Dorsolateral prefrontal cortex (tissue), 122 donors: ENCODE measurements at places on chromosomes 4 and X. TPM values are rescaled to one million over a fixed set of nuclear protein-coding genes. Genes with fewer than 3 reads are reported as not detected.

The ITIH6 gene
- not detected for total RNA-seq

- no peak for DNase-seq
Measured at GRCh38 chrX:12970691-12971202, 4.2 kb upstream of the TMSB4X start.

The USP17L19 gene
- total RNA-seq, result not detected

- no peak for DNase-seq
Measured at GRCh38 chr4:181330654-181331201, 912.5 kb upstream of the TENM3 start.
